ENCODE measurements at places on chromosomes 2 and 18.

GRCh38 chr2:18901242-18901641 lies 311.9 kb upstream of the NT5C1B start:
- no peak for DNase-seq

- DNase-seq, result no peak
These were observed 7.9 kb downstream of the SS18 start for GRCh38 chr18:26082475-26082874.

- DNase-seq, result no peak
These were observed 206.9 kb upstream of the FAM98A start for GRCh38 chr2:33806041-33806440.

DNA sequence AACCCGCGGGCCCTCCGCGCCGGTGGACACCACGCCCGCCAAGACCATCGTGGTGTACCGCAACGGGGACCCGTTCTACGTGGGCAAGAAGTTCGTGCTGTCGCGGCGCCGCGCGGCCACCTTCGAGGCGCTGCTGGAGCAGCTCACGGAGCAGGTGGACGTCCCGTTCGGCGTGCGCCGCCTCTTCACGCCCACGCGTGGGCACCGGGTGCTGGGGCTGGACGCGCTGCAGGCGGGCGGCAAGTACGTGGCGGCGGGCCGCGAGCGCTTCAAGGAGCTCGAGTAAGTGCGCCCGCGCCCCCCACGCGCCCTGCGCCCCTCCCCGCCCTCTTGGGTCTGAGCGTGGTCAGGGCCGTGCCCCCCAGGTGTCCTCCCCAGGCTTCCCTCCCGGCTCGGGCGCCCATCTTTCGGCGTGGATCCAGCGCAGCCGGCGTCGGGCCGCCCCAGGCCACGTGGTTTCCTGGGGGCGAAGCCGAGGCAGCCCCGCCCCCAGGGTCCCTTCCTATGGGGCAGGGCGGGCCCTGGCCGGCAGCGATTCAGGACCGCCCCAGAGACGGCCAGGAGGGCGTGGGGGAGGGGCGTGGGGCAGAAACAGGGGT lies 481 bp downstream of the DCDC2C start:
- DNase-seq, result no peak

- no peak for DNase-seq
These were observed 41.2 kb downstream of the GALNT13 start for GRCh38 chr2:153912798-153913396.

GRCh38 chr2:126172631-126173184 lies 483.2 kb upstream of the GYPC start:
- DNase-seq, result no peak

GRCh38 chr2:176934869-176935415 lies 277.7 kb upstream of the HNRNPA3 start:
- DNase-seq, result no peak

DNA sequence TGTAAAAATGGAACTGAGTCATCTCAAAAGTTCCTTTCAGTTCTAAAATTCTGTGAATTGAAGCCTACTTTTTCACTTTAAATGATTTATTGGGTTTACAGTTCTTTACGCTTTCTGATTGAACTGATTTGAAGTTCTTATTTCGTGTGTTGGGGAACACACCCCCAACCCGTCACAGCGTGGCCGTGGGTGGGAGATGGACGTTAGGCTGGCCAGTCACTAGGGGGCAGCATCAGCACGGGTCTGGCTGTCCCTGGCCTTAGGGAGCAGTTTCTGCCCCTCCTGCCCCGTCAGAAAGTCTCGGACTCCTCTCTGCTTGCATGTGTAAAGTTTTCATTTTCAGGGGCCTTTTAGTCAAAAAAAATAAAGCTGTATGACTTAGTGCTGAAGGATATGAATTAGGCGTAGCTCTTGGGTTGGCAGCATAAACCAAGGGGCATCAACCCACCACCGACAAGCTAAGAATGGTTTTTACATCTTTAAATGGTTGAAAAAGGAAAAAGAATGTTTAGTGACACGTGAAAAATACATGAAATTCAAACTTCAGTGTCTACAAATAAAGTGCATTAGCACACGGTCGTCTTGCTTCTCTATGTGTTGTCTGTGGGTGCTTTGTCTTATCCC lies 63.4 kb downstream of the ZCCHC2 start:
- DNase-seq, result peak; percentile 72

DNA sequence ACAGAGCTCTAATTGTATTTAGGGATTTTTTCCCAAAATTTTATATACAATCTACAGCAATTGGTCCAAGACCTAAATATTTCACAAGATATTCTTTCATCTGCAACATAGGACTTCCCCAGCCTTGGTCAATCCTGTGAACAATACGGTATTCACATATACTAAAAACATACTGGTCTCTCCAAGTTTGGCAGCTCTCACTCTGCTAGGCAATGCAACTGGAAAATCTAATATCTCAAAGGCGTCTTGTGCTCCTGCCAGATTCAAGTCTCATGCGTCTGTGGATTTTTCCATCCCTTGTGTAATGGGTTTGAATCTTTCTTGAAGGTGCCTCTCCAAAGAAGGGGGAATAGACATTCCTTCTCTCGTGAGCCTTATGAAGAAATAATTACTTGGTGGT lies 27.4 kb upstream of the MBOAT2 start:
- no peak for DNase-seq

- DNase-seq, result no peak
These were observed 70.2 kb upstream of the RAPH1 start for GRCh38 chr2:203605302-203605701.

- no peak for DNase-seq
These were observed 133.7 kb downstream of the CBLN2 start for GRCh38 chr18:72410399-72410798.

GRCh38 chr2:47301277-47301618 lies 101.7 kb upstream of the MSH2 start:
- no peak for DNase-seq

Measured in T-helper 2 cell (primary cell).